ENCODE measurements at places on chromosomes 7 and 10.

GRCh38 chr7:112162784-112163506 is 43.3 kb downstream of the DOCK4 start:
- DNase-seq: no peak

GRCh38 chr10:33272635-33273034 is 61.8 kb downstream of the NRP1 start:
- no peak for DNase-seq

DNA sequence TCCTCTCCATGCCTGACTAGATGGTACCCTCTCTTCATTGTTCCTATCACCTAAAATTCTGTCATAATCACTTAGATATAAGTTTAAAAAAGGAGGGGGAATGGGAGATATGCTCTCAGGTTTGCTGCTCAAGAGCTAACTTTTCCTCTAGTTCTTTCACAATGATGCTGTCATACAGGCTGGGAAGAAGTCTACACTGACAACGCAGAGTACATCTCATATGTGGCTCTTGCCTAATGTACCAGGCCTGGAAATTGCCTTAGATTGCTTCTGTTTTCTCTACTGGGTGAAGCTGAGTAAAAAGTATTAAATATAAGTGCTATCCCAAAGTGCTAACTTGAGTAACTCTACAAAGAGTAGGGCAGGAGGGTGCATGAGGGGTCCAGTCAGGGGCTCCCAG is 43.8 kb upstream of the BET1 start:
- DNase-seq: no peak

GRCh38 chr10:90787393-90788198 is 70.2 kb downstream of the HTR7 start:
- DNase-seq: peak; percentile 22

- peak; percentile 38 for DNase-seq
Observed at GRCh38 chr10:58385784-58386112, 538 bp downstream of the TFAM start.
